ENCODE measurements at places on chromosomes 4 and X.

GRCh38 chrX:46407753-46408130 lies 137.5 kb downstream of the ZNF674 start:
- DNase-seq = no peak

DNA sequence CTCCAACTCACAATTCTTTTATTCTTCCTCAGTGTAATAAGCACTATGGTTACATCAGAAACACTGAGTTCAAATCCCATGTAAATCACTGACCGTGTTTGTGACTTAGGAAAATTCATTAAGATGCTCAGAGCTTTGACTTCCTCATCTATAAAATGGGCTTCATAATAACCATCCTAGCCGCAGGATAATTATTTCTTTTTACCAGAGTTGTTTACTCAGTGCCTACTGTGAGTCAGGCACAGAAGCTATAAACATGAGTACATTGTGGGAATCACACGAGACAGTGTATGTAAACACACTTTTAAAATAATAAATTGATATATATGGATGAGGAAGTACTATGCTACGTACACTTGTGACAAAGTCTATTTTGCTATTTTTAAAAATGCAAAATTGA lies 296.3 kb upstream of the TENM3 start:
- no peak for DNase-seq

GRCh38 chrX:151711787-151712186 lies 4.0 kb upstream of the FATE1 start:
- DNase-seq = no peak

DNA sequence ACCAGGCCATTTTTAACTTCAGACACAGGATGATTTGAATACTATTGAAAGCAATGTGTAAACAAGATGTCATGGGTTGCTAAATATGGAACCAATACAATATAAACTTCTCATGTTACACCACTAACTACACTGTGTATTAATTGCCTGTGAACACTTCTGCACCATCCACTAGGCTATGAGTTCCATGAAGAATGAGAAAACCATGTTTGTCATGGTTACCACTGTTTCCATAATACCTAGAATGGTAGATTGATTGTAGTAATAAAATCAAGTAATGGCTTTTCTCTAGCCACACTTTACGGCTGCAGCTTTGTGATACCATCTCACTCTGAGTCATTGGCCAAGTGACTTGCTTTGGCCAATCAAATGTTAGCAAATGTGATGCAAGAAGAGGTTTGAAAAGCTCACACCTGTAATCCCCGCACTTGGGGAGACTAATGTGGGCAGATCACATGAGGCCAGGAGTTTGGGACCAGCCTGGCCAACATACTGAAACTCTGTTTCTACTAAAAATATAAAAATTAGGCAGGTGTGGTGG lies 19.9 kb upstream of the CYBB start:
- no peak for DNase-seq

DNA sequence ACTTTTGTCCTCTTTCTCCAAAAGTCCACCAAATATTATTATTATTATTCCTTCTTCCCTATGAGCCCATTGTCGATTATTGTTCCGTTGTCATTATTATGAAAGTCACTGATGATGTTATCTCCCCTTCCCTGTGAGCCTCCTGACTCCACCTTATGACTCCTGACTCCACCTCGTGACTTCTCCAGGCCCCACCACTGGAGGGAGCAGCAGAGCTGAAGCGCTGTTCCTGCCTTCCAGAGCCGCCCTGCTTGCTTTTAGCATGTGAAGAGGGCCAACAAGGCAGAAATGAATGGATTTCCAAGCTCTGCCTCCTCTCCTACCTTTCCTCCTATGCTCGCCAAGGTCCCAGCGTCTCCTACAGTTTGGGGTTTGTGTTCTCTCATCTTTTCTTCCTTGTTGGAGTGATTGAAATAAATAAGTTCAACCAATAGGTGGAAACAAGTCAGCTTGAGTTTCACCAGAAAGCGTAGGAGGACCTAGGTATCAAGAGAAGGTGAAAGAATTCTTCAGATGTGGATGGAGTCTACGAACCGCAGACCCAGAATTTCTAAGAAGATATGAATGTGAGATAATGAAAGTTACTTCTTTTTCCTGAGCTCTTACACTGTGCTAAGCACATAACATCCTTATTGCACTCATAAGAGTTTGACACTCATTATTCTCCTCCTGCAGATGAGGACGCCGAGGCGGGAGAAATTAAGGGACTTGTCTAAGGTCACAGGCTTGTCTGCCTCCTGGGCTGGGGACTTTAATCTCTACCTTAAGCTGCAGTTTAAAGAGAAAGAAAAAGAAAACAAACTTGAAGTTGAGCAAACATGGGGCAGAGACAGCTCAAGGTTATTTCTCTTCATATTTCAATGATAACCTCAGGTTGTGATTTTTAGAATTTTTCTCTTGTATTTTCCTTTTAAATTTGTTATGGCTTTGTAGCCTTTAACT lies 26.1 kb downstream of the IGSF1 start:
- DNase-seq = no peak

DNA sequence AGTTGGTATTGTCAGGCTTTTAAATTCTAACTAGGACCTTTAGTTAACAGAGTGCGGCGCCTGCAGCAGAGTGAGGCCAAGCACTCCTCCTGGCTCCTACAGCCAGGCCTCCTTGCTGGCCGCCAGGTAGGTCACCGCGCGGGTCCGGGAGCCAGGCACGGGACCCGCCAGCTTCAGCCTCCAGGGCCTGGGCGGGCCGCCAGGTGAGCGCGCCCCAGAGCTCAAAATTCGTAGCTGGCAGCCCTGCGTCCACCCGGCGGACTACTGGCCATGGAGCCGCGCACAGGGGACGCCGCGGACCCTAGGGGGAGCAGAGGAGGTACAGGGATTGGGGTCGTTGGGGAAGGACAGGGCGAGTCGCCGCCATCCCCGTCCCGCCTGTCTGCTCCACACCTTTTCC lies at the start of gene MAGIX:
Gene MAGIX, plus strand, starts transcription at position 139 of the 400 bp plus-strand sequence. Its CDS starts 132 bp downstream, at position 271.
- DNase-seq = no peak

Measured in activated gamma-delta T cell treated with Interleukin-2 at 50 U/mL for 16 hours (primary cell).